ENCODE measurements at places on chromosomes 4 and X.

- DNase-seq: no peak
Measured at GRCh38 chrX:70168238-70169188, 8.8 kb upstream of the DGAT2L6 start.

- DNase-seq: no peak
Measured at GRCh38 chr4:182225257-182225852, 17.8 kb upstream of the TENM3 start.

DNA sequence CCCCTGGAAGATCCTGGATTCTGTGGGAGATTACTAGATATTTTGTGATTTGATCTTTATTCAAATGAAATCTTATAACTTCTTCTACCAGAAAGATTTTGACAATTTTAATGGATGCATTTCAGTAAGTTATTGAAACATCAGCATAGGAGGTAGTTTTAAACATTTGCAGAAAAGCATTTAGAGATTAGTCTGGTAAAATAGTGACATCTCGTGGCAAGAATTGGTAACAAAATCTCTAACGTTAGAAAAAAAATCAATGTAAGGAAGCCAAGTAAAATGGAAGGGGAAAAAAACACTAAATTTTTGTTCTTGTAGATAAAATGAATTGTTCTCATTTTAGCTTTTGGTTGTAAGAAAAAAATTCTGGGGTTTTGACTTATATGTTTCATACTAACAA lies 73.3 kb downstream of the TASL start:
- DNase-seq: no peak

GRCh38 chr4:55549888-55550287 lies 3.2 kb upstream of the CLOCK start:
- DNase-seq: no peak

DNA sequence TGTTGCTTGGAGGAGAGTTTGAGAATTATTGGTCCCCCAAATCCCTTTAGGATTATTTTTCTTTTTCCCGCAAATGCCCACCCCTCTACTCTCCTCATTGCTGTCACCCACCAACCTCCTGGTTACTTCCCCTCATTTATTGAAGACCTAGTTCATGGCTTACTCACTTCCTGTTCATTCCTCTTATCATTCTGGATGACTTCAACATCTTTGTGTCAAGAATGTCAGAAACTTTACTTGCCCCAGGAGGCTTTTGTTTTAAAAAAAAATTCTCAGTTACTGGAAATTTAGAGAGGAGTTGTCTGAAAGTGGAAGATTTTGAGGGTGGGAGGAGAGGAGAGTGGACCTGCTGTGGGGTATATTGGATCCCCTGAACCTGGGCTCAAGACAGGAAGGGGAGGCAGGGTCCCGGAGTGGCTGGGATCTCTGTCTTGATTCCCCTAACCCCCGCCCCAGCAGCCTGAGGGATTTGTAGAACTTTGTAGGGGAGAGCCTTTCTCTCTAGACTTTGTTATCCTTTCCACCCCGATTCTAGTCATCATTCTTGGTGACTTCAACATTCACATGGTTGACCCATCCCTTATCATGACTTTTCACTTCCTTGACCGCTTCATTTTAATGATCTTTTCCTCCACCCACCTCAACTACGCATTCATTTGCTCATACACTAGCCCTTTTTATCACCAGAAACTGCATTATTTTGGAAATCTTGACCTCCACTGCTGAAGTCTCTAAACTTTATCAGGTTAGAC lies 69.9 kb upstream of the ESX1 start:
- no peak for DNase-seq

Measured in effector memory CD8-positive, alpha-beta T cell (primary cell).